Immature natural killer cell (primary cell): ENCODE measurements at places on chromosomes 6 and 20. TPM values are rescaled to one million over a fixed set of nuclear protein-coding genes. Genes with fewer than 3 reads are reported as not detected.

TCP11 gene
- not detected for polyA plus RNA-seq

DCBLD1 gene
- 4.0 TPM for polyA plus RNA-seq

DNA sequence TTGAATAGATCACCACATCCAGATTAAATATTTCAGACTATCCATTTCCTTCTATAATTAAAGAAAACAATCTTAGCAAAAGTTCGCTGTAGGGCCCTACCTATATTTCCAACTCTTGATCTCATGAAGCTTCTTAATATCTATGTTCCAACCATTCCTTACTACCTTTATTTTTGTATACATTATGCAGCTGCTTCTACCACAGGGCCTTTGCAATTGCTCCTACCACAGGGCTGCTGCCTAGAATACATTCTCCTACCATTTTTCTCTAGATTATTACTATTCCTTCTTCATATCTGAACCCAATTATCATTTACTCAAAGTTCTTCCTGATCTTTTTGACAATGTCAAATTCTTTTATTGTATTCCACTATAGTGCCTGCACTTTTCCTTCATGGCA is 516.6 kb downstream of the RFPL4B start:
- no peaks in the 10 kb centered on the region for H3K4me1 ChIP-seq
- H3K27me3 ChIP-seq, result no peaks in the 10 kb centered on the region
- DNase-seq, result no peak
- no peak overlapping the region for H3K4me3 ChIP-seq
- H3K27ac ChIP-seq, result no peak overlapping the region

DNA sequence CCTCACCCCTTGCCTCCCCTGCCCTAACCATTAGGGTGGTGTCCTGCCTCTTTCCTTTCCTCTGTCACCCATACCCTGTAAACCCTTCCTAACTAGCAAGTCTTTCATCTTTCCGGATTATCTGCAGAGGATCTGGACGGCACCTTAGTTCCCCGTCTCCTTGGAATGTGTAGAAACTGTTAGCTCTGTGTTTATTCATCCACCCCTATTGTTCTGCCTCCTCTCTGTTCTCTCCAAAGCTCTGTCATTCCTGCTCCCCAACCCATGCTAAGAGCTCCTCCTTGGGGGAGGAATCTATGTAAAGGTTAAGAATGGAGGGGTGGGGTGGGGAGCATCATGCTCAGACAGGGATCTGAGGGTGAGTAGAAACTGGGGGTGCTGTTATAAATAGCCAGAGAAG is 39.4 kb upstream of the KCNK5 start:
- H3K27ac ChIP-seq, result no peak overlapping the region
- no peak for DNase-seq
- H3K4me3 ChIP-seq, result no peak overlapping the region
- H3K27me3 ChIP-seq, result peaks cover 3% of the 10 kb centered on the region

DNA sequence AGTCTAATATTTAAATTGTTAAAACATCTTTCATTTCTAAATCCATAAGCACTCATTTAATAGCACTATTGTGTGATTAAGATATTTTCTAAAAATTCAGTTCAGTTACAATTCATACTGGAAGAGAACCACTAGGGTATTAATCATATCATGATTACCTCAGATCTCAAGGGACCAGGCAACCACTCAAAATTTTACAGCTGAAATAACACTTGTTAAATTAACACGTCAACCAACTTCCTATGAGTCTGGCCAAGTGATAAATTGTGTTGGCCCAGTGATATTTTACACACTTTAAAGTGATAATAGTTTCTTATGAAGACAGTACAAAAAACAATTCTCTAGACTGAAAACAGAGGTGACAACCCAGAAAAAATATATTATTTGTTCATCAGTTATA is 869.0 kb upstream of the ADGRB3 start:
- H3K36me3 ChIP-seq, result no peaks in the 10 kb centered on the region
- no peak overlapping the region for H3K4me3 ChIP-seq
- no peak for DNase-seq
- no peaks in the 10 kb centered on the region for H3K4me1 ChIP-seq

GRCh38 chr6:586553-586952 is 70.3 kb downstream of the HUS1B start:
- H3K27me3 ChIP-seq, result no peaks in the 10 kb centered on the region
- DNase-seq, result no peak
- no peak overlapping the region for H3K27ac ChIP-seq
- H3K4me1 ChIP-seq, result no peaks in the 10 kb centered on the region
- no peak overlapping the region for H3K4me3 ChIP-seq

DNA sequence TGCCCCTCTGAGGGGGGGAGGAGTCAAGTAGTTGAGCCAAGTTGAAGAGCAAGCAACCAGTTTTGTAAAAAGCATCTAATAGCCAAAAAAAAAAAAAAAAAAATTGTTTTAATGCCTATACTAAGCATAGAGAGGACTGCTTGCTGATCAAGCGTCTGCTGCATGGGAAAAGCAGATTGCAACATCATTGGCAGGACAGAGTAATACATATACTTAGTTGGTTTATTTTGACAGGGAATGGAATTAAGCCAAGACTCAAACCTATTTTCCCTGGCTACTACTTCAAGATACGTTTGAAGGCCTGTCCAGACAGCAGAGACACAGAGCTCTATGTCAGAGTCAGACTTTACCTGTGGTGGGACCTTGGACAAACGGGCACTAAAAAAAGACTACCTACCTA is 120.5 kb downstream of the RTN4IP1 start:
- H3K4me1 ChIP-seq, result peaks cover 40% of the 10 kb centered on the region
- H3K4me3 ChIP-seq, result no peak overlapping the region
- H3K27me3 ChIP-seq, result peaks cover 19% of the 10 kb centered on the region
- DNase-seq, result no peak
